ENCODE measurements at places on chromosomes 3 and 15.
A peak's percentile ranks its signal among the peaks of the same experiment; 100 is the strongest.

GRCh38 chr3:70631716-70632307 lies 319.4 kb upstream of the MDFIC2 start:
- DNase-seq = no peak

DNA sequence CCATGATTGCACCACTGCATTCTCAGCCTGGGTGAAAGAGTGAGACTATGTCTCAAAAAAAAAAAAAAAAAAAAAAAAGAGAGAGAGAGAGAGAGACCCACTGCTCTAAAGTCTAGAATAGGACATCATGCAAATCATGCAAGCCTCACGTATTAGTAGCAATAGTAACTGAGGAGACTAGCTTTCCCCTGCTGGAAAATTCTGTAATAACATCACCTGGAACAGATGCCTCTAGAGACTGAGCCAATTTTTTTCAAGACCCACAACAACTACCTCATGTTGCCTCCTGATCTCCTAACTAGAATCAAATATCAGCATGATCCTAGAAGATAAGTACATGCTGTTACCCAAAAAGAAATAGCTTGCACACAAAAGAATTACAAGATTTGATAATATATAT lies 461.9 kb downstream of the AGBL1 start:
- DNase-seq = no peak

- DNase-seq = no peak
Observed at GRCh38 chr3:48415251-48415953, 14.5 kb downstream of the PLXNB1 start.

- DNase-seq = no peak
Observed at GRCh38 chr3:193295985-193296384, 55.0 kb downstream of the PLAAT1 start.

- no peak for DNase-seq
Observed at GRCh38 chr3:135240426-135240825, 445.4 kb downstream of the EPHB1 start.

- DNase-seq = peak; percentile 46
Observed at GRCh38 chr3:46395210-46395661, 11.6 kb downstream of the CCR5AS start.

- no peak for DNase-seq
Observed at GRCh38 chr15:71777216-71777943, 33.0 kb upstream of the NR2E3 start.

GRCh38 chr3:185976977-185977678 lies 39.3 kb upstream of the TRA2B start:
- DNase-seq = peak; percentile 68

- peak; percentile 82 for DNase-seq
Observed at GRCh38 chr15:50353251-50353974, 1.6 kb downstream of the GABPB1 start.

GRCh38 chr3:175601521-175601920 lies 742.4 kb downstream of the NAALADL2 start:
- DNase-seq = no peak

DNA sequence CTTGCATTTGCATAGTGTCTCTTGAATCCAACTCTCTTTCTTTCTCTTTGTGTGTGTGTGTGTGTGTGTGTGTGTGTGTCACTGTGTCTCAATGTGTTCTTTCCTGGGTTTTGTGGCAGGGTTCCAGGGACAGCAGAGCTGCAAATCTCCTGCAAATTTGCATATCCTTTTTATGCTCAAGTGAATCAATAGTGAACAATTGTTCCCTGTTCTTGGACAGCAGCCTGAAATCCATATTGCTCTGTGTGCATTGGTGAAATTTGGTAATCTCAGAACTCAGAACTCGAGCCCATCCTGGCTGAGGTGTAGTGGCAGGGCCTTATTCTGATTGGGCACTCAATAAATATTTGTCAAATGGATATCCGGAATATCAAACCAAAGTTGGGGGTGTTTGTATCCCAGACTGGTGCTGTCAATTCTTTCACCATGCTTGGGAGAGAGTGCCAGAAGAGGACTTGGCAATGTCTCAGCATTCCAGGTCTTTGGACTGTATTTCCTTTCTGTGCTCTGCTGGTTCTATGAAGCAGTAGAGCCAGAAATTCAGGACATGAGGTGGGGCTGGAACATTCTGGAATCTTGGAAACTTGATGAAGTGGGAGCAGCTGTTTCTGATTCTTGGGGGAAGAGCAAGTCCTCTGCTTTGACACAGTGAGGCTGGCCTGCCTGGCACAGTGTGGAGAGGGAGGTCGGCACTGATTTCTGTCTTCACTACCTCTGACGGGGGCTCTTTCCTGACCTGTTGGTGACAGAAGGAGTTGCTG lies 380.6 kb upstream of the C2CD4B start:
- DNase-seq = peak; percentile 11

DNA sequence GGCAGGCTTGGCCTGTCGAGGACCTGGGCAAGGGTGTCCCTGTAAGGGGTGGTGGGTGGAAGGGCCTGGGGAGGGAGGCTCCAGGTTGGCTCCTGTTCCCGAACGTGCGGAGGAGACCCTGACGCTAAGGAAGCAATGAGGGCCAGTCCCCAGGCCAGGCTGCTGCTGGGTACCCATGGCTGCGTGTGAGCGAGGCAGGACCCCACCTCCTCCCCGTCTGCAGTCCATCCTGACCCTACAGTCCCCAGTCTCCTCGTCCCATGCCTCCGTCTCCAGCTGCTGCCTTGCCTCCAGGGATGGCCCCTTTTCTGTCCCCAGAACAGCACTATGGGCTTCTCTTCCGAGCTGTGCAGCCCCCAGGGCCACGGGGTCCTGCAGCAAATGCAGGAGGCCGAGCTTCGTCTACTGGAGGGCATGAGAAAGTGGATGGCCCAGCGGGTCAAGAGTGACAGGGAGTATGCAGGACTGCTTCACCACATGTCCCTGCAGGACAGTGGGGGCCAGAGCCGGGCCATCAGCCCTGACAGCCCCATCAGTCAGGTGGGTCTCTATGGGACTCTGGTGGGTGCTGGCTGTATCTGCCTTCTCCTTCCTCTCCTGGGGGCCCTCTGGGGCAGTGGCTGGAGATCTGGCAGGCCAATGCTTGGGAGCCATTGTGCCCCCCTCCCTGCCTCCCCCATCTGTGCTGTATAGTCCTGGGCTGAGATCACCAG lies 571 bp downstream of the FES start:
- peak; percentile 5 for DNase-seq

DNA sequence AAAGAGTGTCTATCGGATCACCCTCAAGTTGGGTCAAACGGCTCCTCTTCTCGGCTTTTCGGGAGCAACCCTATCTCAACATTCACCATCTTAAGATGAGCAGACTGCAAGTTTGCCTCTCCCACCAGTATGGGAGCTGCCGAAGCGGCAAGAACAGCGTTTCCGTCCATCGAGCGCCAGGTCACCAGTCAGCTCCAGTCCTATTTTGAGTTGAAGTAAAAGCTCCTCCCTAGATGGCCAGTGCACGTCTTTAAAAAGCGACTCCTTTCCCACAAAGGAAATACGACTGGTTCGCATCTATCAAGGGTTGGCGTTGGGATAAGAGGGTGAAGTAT lies 369 bp upstream of the U2SURP start:
- no peak for DNase-seq

DNA sequence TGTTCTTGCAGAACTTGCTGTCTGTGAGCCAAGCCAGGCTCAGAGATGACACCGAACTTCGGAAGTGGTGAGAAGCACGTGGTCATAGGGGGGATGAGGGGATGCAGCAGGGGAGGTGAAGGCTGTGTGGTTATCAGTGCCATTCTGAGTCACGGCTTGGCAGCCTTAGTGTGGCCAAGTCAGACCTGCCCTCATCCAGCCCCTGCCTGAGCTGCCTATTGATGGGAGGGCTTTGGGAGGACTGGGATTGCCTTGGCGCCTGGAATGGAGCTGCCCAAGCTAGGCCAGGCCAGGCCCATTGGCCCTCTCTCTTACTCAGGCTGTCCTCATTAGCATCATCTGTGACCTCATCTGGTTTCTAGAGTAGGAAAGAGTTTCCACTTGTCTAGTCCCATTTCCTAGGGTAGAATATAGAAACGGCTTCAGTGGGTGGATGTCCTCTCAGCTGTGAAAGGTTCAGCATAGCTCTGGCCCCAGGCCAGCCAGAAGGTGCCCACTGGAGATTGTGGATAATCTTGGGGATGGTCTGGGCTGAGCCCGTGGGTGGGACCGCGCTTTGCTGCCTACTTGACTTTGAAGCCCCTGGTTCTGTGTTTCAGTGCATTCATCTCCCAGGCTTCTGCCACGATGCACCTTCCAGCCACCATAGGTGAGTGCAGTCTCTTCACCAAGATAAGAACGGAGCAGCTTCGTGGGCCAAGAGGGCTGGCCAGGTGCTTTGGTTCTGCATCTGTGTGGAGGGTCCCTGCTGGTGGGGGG lies 7.2 kb downstream of the FAH start:
- DNase-seq = no peak

DNA sequence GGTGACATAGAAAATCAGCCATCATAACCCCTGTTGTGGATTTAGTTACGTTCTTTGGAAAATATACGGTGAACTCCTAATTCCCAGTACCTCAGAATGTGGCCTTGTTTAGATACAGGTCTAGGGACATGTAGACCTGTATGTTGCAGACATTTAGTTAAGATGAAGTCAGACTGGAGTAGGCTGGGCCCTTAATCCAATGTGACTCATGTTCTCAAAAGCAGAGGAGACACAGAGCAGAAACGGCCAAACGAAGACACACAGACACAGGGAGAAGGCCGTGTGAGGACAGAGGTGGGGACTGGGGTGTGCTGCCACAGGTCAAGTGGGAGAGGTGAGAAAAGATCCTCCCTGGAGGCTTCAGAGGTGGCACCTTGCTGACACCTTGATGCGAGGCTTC lies 119.0 kb upstream of the PROK2 start:
- DNase-seq = no peak

GRCh38 chr3:192091831-192092230 lies 630.9 kb downstream of the PYDC2 start:
- DNase-seq = peak; percentile 74

GRCh38 chr3:70737666-70738290 lies 425.3 kb upstream of the MDFIC2 start:
- DNase-seq = no peak

DNA sequence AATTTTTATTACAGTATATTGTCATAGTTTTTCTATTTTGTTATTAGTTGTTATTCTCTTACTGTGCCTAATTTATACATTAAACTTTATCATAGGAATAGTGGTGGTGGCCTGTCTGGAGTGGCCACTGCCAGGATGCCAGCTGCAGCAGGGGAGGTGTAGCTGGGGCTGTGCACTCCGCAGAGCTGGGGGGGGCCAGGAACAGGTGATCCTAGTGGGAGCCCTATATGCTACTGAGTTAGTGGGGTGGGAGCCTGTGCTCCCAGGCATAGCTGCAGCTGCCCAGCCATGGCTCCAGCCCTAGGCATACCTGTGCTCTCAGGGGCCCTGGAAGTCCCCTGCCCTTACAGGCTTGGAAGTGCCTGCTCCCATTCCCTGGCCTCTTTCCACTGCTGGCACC lies 638.1 kb upstream of the KCNMB2 start:
- DNase-seq = no peak

GRCh38 chr3:124034016-124034843 lies 42.3 kb upstream of the ROPN1 start:
- DNase-seq = peak; percentile 22

All from EL (cell line).